ENCODE measurements at places on chromosomes 5 and 9.

DNA sequence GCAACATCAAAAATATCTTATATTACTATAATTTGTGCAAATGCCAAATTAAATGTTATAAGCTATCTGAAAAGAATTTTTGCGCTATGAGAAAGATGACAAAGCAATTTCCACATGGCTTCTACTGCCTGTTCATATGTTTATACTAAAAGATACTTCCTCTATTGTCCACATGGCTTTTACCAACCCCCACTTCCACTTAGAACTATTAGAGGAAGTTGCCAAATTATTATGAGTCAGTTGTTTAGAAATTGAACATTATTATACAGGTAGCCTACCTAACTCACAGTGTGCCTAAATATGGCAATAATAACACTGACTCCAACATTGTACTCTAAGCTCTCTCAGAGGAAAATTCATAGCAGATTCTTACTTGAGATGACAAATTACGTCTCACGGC is 37.6 kb upstream of the SLC27A6 start:
- DNase-seq: no peak

DNA sequence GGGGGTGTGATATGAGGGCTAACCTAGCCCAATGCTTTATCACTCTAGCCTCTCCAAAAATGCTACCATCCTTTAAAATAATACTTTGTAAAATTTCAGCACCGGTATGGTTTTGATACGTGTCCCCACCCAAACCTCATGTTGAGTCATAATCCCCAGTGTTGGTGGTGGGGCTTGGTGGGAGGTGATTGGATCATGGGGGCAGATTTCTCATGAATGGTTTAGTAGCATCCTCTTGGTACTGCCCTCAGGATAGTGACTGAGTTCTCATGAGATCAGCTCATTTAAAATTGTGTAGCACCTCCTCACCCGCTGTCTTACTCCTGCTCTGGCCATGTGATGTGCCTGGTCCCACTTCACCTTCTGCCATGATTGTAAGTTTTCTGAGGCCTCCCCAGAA is 35.0 kb upstream of the ANKH start:
- DNase-seq: no peak

DNA sequence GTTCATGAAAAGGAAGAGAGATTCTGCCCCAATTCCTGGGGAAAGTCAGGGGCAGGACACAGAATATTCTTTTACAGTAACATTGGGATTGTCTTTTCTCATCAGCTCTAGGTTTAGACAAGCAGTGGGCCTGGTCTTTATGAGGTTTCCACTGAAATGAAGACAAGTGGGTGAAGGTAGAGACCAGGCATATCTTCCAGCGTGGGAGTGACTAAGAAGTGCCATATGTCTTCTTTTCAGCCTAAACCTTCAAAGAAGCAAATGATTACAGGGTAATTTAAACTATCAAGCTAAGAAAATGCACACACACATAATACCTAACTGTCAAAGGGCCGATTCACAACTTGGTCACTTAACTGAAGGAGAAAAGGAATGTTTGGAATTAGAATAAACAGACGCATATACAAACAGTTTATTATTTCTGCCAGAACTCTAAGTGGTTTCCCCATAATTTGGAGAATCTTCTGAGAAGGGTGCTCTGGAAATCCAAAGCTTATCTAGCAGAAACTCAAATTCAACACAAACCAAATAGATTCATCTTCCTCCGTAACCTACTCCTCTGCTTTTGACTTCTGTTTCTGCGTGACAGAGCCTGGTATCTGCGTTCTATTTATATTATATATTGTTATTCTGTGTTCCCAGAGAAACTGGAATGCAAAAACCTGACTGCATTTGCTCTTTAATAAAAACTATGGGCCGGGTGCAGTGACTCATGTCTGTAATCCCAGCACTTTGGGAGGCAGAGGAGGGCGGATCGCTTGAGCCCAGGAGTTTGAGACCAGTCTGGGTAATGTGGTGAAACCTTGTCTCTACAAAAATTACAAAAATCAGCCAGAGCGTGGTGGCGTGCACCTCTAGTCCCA is 22.0 kb upstream of the TEK start:
- peak; percentile 42 for DNase-seq

GRCh38 chr5:96997265-96997859 is 61.5 kb downstream of the LNPEP start:
- peak; percentile 52 for DNase-seq

- DNase-seq: peak; percentile 81
These were observed 638 bp downstream of the MARCHF3 start for GRCh38 chr5:127029581-127030258.

- DNase-seq: no peak
These were observed 323.7 kb downstream of the NPR3 start for GRCh38 chr5:33034777-33035176.

- no peak for DNase-seq
These were observed 644.8 kb downstream of the EFNA5 start for GRCh38 chr5:107025712-107026497.

DNA sequence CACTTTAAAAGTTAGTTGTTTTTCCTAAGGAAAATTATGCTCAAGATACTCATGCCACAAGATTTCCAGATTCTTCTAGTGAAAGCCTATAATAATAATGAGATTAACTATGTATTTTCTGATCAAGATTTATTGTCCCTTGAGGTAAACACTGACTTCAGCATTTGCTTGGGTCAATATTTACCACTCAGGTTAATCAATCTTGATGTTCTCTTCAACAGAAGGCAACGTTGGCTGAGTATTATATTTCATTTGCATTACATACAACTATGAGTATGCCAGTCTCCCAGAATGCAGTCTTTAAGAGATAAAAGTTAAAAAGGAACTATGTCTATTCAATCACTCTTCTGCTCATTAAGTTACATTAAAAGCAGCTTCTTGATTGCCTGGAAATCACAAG is 115.6 kb downstream of the GPR21 start:
- no peak for DNase-seq

DNA sequence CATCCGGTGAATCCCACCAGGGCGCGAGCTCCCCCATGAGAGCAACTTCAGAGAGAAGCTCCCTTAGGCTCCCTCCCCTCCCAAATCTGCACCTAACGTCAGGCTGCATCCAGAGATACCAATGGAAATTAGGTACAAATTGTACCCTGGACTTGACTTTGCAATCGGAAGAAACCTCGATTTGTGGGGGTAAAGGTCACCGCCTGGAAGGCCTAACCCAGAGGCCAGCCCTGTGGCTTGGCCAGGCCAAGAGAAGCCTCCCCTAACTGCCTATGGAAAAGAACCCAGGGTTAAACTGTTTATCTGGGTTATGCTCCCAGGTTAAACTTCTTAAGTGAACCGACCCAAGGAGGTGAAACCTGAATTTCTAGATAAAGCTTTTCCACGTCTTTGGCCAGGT is 80.4 kb downstream of the GTF3C4 start:
- no peak for DNase-seq

DNA sequence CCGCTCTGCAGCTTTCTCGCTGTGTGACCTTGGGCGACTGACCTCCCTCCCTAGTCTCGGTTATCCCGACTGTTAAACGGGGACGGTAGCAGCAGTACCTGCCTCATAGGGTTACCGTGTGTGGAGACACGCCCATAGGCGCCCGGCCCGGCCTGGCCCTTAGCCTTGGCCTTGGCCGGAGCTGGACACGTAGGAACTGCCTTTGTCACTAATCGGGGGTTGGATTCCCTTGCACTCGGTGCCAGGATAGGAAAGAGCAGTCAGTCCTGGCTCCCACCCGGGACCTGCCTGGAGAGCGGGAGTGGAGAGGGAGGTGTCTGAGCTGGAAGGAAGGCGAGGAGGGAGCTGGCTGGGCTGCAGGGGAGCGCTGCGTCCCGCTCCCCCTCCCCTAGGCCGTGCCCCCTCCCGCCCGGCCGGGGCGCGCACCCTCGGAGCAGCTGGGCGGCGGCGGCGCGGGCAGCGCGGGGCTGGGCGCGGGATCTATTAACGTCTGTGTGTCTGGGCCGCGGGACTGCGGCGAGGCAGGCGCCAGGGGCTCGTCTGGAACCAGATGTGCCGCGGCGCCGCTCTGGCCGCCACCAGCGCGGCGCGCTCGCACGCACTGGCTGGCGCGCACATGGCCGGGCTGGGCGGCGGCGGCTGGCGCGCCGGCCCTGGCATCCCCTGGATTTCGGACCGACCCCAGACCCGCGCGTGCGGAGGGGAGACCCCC is 31.7 kb downstream of the PRRX2 start:
- DNase-seq: no peak

DNA sequence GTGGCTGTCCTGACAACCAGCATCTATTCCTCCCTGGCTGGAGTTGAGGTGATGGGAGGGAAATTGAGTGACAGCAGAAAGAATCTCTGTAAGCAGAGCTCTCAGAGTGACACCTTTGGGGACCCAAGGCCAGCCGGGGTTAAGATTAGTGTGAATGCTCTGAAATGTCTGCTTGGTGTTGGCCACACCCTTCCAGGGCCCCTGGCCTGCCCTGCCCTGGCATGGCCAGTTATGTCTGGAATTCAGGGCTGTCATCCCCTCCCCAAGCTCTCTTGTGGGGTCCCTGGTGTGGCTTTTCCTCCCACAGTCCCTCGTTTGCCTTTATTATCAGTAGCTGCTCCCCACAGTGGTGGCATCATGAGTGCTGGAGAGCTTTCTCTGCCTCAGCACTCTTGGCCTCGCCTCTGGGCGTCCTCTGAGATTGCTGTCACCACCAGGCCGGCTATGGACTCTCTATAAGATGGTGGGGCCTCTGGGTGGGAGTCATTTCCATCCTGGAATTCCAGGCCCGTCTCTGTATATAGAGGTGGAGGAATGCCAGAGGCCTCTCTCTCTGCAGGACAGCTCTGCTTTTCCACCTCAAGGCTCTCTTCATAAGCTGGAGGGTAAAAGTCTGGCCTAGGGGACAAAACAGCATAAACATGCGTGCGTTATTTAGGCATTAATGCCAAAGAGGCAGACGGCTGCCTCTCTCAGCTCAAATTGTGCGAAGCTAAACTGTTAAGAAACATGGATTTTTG is 3.6 kb downstream of the TMEM252 start:
- DNase-seq: no peak

DNA sequence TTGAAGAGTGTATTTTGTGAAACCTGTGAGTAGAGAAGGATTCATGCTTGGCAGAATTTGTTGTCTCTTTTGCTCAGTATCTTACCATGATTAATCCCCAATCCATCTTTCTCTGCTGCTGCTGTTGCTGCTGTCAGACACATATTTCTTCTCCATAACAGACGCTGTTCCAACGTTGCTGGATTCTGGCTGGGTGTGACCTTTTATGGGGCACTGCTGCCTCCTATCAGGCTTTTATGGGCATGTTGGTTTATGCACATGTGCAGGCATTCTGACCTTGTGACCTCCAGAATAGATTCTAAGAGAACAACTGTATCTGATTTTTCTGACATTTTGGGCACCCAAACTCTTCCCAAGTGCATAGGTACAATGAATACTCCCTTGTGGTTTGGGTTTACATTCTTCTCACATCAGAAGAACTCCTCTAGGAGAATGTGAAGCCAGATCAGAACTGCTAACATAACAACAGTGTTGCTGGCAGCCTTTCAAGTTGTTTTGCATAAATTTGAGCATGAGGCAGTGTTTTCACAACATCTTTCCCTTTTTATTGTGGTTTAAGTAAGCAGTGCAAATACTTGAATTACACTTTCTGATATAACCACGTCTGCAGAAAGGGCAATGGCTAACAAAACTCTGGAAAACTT is 9.2 kb upstream of the ISL1 start:
- no peak for DNase-seq

- no peak for DNase-seq
These were observed 237.6 kb downstream of the TENT4A start for GRCh38 chr5:6950860-6951259.

Data from kidney tubule cell (primary cell).